Frontal cortex (tissue), 4 donors: ENCODE measurements at places on chromosomes 3 and 15. TPM values are rescaled to one million over a fixed set of nuclear protein-coding genes. Genes with fewer than 3 reads are reported as not detected.

TM4SF4 gene
- total RNA-seq: not detected

CHDH gene
- 1.2 TPM for total RNA-seq

FBN1 gene
- 18.8 TPM for total RNA-seq

SOX14 gene
- not detected for total RNA-seq

DNA sequence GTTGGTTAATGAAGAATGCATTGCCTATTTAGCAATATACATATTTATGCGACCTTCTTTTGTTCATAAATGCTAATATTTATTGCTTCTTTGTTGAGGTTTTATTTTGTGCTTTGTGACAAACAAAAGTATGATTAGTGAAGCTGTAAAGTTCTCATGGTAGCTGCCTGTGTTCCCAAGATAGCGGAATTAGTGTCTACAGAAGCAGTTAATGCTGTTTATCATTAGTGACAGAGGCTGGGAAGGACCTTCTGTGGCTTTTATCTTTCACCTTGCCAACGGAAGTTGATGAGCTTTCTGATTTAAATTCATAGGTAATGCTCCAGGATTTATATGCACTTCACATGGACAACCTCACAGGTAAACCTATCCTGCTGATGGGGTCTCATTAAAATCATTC, 418.3 kb downstream of the CADM2 start:
- DNase-seq: no peak
